T-helper 1 cell (primary cell): ENCODE measurements at places on chromosomes 3 and 15.

DNA sequence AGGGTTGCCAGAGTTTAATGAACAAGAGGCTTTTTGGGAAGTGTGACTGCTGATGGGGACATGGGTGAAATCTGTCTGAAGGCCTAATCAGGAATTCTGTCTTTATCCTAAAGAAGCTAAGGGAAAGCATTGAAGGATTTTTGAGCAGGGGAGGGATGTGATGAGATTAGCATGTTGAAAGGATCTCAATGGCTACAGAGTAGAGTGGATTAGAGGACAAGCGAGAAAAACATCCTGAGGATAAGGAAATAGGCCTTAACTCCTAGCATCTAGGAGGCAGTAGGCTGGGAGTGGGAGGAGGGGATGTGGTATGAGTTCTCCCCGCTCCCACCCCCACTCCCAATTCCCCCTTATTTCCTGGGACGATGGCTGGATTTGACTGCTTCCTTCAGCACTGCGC, 35.1 kb upstream of the SNTN start:
- no peak for DNase-seq

DNA sequence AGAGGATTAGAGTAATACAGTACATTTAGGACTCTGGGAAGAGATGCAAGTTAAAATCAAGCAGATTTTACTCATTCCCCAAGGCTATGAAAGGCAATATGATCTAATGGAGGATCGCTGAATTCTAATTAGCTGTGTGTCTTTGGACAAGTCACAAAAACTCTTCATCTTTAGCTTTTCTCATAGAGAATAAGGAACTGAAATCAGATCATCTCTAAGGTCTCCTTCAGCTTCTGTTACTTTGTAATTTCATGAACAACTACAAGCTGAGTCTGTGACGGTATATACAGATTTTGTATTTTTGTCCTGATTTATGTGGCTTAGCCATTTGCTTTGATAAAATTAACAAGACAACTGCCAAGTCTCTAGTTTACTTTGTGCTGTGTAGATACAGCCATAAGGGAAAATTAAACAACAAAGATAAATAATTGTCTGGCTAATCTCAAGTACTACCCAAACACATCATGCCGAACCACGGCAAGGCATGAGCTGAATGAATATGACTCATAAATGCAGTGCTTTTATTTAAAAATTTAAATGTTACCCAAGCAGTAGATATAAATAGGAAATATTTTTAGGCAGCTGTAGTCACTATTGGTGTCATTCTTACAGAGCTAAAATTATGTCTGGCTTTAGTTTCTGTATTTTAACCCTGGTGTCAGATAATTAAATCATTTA, 81.5 kb downstream of the GAP43 start:
- no peak for DNase-seq

DNA sequence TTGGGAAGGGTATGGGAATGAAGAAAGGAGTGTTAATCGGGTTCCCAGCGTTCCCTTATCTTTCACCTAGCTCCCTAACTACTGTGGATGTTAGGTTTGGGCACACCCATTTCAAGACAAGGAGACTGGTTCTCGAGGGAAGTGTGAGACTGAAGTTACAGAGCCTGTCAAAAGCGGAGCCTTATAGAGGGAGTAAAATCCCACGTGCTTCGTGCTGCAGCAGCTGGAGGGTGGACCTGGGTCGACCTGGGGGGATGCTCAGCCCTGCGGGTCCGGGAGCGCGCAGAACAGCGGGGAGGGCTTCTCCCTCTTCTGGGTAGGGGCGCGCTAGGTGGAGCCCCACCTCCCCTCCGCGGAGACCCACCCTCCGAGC, 314 bp upstream of the TMED3 start:
- no peak for DNase-seq

DNA sequence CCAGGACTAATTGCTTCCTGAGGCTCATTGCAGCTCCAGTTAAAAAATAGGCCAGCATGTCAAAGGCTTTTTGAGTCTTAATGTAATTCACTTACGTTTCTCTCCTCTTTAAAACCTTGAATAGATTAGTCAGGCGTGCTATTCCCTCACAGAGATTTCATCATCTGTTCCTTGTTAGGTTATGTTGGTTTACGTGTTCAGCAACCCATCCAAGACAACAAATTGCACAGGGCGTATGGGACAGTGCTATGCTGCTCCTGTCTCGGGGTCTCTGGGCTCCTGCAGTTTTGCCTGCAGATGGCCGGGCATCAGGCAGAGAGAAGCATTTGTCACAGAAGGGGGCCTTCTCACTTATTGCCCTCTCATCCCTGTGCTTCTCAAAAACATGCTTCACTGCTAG, 117.1 kb downstream of the CHDH start:
- no peak for DNase-seq

GRCh38 chr15:35603301-35603700, 57.3 kb upstream of the DPH6 start:
- no peak for DNase-seq

DNA sequence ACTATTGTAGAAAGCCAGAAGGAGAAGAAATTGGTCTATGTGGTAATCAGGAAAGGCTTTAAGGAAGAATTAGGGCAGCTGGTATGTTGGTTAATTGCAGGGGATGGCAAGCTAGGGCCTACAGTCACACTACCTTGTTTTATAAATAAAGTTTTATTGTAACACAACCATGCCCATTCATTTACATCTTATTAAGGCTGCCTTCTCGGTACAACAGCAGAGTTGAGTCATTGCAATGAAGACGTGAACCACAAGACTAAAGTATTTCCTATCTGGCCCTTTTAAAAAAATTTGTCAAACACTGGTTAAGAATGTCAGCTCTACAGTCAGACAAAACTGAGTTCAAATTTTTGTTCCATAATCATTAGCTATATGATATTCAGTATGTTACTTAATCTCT, 8.3 kb downstream of the SERPINI1 start:
- no peak for DNase-seq

DNA sequence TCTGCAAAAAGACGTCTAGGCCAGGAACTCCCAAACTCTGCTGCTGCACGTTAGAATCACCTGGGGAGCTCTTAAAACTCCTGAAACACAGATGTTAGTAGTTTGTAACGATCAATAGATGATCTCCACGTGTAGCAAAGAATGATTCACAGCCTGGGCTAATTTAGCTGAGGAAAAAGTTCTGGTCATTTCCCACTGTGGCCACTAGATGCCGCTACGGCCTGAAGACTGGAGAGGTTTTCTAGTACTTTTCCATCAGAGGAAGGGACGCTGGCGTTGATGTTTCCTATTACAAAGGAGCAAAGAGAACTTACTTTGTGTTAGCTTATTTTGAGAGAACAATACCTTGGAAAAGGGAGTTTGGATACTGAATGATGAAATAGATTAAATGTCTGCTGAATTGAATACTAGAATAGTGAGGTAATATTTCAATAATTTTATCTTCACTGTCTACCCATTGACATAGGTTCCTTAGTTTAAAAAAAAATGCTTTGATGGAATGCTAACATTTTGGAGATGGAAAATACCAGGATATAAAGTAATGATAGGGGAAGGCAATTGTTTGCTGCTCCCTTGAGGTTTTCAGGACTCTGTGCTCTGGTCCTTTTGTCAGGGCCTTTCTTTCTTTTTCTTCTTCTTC, 159.1 kb downstream of the P3H2 start:
- DNase-seq, result peak; percentile 10

DNA sequence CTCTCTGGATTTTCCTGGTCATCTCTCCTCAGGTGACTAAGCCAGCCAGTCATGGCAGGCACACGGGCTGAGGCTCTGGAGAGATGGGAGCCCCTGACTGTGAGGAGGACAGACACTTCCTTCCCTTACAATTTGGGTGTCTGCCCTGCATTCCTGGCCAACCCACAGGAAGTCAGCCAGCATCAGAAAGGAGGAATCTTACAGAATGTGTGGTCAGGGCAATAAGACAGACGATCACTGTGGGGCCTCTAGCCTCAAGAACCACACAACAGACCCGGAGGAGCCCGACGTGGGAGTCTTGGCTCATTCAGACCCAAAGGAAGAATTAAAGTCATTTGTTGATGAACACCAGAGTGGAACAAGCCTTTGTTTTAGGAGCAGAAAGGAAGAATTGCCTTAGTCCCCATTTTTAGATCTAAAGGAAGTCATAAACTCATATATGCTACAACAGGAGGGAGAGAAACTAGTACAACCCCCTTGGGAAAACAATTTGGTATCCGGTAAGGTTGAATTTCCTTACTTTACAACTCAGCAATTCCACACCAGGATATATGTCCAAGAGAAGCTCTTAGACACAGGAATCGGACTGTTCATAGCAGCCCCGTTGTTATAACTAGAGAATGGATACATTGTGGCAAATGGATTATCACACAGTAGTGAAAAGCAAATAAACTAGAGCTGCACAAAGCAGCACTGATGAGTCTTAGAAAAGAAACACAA, 62.2 kb downstream of the ABTB1 start:
- DNase-seq, result no peak

- DNase-seq, result no peak
Observed at GRCh38 chr3:36606871-36607765, 157.2 kb downstream of the DCLK3 start.

DNA sequence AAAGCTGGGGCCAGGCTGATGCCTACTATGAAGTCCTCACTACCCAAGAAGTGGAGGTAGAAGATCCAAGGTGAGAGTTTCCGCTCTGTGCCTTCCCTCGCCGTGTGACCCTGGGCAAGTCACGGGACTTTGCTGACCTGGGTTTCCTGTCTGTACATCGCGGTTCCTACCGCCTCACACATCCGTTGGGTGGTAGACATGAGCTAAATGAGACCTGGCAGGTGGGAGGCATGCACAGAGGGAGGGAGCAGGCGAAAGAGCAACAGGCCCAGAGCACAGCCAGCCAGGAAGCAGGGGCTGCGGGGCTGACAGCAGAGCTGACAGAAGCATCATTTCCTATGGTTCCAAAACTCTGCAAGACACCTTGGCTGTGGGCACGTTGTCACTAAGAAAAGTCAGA, 157.3 kb upstream of the BHLHE40 start:
- peak; percentile 76 for DNase-seq

GRCh38 chr3:11637901-11638458, 5.7 kb downstream of the VGLL4 start:
- DNase-seq, result no peak

DNA sequence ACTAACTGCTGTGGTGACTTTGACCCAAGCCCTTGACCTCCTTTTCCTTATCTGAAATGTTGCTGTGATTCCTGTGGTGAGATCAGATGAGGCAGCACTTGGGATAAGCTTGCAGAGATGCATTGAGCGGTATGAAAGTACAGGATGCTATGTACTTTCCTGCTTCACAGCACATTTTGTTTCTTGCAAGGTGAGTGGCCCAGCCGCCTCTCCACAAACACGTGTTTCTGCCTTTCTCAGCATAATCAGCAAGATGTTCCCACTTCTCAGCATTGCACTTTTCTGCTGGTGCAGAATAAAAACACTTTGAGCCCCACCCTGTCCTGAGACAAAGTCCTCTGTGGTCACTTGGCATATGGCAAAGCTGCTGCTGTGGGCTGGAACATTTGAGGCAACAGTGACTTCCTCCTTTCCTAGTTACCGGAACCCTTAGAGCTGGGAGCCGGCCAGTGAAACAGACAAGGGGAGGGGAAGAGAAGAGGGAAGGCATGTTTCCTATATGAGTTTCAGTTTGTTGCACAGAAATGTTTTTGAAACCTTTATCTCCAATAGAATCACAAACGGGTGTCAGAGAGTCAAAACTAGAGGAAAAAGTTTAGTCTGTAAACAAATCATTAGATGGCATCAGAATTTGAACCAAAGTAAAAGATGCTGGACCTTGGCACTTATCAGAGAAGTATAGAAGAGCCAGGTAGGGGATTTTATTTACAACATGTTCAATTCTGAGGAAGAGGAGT, 5.0 kb downstream of the NUDT16 start:
- DNase-seq, result peak; percentile 48

DNA sequence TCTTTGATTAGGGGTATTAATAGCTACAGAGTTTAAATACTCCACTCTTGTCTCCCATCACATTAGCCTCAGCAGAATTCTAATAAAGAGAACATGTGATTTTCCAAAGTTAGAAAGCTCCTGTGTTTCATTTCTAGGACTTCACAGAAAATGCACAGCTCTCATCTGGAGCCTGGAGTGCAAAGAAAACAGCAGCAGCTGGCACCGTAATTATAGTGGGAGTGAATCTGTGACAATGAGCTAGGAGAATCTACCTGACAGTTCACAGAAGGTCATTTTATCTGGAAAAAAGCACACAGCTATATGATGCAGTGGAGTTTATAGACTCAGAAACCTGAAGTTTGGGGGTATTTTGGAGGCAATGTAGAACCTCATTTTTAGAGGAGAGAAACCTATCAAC, 5.4 kb upstream of the TRIM59 start:
- DNase-seq, result no peak

DNA sequence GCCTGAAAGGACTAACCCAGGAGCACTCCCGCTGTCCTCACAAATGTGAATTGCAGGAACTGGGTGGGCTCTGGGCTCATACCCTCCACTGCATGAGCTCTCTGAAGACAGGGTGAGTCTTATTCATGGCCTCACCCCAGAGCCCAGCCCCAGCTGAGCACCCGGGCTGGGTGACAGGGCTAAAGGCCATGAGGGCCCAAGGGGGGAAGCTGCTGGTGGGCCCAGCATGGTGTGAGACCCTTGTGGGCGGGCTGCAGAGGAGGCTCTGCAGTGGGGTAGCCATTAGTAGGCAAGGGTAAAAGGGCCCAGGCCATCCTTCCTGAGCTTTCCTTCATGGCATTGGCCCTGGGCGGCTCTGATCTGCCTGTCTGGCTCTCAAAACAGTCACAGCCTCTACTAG, 30.3 kb downstream of the SRPRB start:
- DNase-seq, result no peak

GRCh38 chr3:184395320-184395660, 15.4 kb downstream of the CHRD start:
- no peak for DNase-seq

- DNase-seq, result no peak
Observed at GRCh38 chr3:52268036-52268435, 10.4 kb downstream of the WDR82 start.
